Stimulated activated CD4-positive, alpha-beta T cell treated with anti-CD3 and anti-CD28 coated beads, Interleukin-4, amount 100 ng/mL, for 48 hours (primary cell): ENCODE measurements at places on chromosomes 5 and 9.

GRCh38 chr5:169864483-169864882 is 115.8 kb downstream of the INSYN2B start:
- no peak for DNase-seq

- DNase-seq: no peak
Measured at GRCh38 chr5:72210888-72211678, 103.8 kb downstream of the MAP1B start.

DNA sequence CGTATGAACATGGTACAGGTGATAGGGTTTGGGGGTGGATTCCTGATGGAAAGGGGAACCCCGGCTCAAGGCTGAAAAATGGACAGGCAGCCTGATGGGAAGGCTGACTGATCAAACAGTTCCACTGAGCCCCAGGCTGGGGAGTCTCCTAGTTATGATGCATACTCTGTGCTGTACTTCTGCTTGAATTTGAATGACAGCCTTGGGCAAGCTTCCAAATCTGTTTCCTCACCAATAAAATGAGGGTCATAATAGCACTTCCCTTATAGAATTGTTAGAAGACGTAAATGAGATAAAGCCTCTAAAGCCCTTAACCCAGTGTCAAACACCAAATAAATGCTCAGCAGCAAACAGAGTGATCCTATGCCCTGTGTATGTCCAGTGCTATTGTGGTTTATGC is 478.5 kb upstream of the DMAC1 start:
- DNase-seq: no peak

GRCh38 chr5:168085261-168086031 is 206.0 kb upstream of the WWC1 start:
- no peak for DNase-seq

DNA sequence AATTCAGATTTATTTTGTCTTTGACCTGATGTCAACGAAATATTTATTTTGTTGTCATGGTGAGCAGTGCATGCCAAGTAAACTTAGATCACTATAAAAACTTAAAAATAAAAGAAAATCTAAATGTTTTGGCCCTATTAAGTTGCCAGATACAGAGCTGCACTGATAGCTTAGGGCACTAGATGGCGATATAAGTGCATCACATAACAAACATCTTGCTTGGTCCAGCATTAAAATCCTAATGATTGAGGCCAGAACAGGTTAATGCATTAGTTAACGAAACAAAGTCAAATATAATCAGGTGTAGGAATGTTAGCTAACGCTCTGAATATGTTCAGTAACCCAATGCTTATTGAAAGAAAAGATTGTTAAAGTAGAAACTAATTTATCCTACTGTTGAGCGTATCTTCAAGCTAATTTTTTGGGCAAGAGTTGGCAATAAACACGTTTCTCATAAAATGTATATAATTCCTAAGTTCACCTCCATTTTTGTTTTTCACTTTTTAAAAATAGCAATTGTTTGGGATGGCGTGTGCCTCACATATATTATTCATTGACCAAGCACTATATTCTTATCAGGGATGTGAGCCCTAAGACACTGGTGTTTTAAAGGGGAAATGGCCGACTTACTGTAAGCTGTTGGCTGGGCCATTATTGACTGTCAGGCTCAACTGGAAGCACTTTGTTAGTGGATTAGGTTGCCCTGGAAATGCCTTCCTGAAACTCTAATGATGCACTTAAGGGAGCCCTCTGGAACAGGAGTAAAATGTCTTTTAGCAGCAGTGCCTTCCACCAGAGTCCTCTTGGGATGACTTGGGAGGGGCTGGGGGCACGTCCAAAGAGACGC is 33.3 kb downstream of the KCTD16 start:
- DNase-seq: no peak

- DNase-seq: no peak
Measured at GRCh38 chr9:114680259-114681001, 1.6 kb downstream of the TEX48 start.

DNA sequence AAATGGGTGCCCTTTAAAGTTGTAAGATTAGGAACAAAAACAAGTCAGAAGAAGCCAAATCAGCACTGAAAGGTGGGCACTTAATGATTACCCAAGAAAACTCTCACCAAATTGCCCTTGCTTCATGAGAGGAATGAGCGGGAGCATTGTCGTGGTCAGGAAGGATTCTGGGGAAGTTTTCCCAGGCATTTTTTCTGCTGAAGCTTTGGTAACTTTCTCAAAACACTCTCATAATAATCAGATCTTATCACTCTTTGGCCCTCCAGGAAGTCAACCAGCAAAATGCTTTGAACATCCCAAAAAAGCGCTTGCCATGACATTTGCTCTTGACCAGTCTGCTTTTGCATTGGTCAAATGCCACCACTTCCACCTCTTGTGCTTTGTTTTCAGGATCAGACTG is 10.4 kb upstream of the PCDHGC3 start:
- no peak for DNase-seq

DNA sequence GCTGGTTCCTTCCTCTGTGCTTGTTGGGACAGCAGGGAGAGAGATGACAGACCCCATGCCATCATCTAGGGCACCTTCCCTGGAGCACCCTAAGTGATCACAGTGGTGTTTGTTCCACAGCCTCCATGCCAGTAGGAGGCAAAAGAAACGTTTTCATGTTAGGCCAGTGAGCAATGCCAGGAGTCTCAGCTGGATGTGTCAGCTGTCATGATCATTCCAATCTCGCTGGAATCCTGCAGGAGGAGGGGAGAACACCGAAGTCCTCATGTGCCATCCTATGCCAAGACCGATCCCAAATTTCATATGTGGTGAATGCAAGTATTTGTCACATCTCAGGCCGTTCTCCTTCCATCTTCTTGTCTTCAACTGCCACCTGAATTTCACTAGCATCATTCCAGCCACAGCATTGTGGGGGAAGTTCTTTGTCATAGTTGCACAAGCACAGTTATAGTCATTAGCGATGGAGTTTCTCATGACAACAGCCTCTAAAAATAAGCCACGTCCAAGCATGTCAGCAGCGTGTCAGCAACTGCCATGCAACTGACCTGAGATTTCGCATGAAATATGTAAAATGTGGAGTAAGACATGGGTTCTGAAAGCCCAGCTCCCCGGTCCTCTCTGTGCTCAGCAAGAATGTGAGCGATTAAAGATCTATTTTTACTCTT is 97.2 kb upstream of the DNAH5 start:
- no peak for DNase-seq

GRCh38 chr5:82707741-82708140 is 369.5 kb downstream of the TMEM167A start:
- no peak for DNase-seq

GRCh38 chr5:176781054-176781375 is 29.3 kb upstream of the UNC5A start:
- no peak for DNase-seq

- no peak for DNase-seq
Measured at GRCh38 chr5:52481201-52481600, 306.5 kb upstream of the ITGA1 start.

DNA sequence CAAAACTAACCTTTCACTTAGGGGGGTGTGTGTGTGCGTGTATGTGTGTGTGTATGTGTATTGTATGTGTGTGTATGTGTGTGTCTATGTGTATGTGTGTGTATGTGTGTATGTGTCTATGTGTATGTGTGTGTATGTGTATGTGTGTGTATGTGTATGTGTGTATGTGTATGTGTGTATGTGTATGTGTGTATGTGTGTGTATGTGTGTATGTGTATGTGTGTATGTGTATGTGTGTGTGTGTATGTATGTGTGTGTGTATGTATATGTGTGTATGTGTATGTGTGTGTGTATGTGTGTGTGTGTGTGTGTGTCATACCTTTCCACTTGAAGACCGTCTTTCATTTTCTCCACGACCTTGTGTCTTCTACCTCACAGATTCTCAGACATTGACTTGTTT is 20.8 kb upstream of the FLT4 start:
- no peak for DNase-seq

- DNase-seq: no peak
Measured at GRCh38 chr5:26390608-26391007, 647.8 kb downstream of the CDH9 start.

DNA sequence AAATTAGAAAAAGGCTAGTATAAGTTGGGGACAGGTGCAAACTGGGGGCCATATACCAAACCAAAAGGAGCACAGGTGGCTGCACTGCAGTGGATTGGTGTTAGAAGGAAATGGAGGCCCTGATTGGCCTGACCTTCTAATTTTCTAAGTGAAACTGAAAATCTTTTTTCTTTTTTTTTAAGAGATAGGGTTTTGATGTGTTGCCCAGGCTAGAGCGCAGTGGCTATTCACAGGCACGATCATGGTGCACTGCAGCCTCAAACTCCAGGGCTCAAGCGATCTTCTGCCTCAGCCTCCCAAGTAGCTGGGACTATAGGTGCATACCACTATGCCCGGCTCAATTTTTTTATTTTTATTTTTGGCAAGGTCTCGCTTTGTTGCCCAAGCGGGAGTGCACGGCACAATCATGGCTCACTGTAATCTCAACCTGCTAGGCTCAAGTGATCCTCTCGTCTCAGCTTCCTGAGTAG is 9.8 kb upstream of the CCDC69 start:
- no peak for DNase-seq

- no peak for DNase-seq
Measured at GRCh38 chr9:107710953-107711352, 221.4 kb upstream of the KLF4 start.

DNA sequence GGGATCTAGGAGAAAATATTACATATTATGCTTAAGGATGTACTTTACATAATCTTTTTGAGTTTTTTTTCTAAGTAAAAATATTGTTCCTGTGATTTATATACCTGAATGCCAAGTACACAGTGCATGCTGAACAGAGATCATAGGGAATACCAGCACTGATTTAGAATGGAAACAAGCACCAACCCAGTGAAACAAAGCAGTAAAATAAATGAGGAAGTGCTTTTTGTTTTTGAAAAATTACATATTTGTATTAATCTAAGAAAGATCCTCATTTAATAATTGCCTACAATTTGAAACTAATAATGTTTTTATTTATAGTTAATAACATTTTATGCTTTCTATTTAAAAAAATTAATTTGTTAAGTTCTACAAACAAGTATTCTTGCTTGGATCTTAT is 18.0 kb downstream of the GARNL3 start:
- no peak for DNase-seq

GRCh38 chr5:147310059-147310704 is 75.4 kb downstream of the STK32A start:
- no peak for DNase-seq

- no peak for DNase-seq
Measured at GRCh38 chr5:52448111-52448510, 339.6 kb upstream of the ITGA1 start.

- DNase-seq: no peak
Measured at GRCh38 chr5:152883066-152883775, 478.1 kb upstream of the NMUR2 start.

- no peak for DNase-seq
Measured at GRCh38 chr5:6395102-6395445, 16.7 kb upstream of the MED10 start.

- no peak for DNase-seq
Measured at GRCh38 chr5:55331321-55331720, 23.5 kb downstream of the MTREX start.

GRCh38 chr9:133658442-133659431 is 22.6 kb downstream of the DBH start:
- peak; percentile 11 for DNase-seq
